Myocyte (in vitro differentiated cells): ENCODE measurements at places on chromosomes 12 and 14.

GRCh38 chr12:115972241-115972640 lies 305.3 kb downstream of the MED13L start:
- DNase-seq, result no peak

DNA sequence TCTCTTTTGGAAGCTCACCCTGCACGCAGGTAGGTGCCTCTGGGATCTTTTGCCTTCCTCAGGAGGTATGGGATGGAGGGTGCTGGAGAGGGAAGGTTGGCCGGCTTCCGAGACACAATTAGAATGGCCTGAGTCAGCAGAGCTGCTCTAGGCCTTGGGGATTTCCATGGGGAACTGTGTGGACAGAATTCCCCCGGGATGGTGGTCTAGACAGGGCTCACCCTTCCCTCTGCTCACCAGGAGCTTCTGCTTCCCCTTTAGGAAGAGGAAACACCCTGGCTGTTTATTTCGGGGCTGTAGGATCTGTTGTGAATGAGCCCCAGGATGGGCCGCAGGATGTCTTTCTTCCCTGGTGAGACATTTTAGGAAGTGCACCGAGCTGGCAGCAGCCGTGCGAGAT lies 43.7 kb upstream of the TMED10 start:
- no peak for DNase-seq

DNA sequence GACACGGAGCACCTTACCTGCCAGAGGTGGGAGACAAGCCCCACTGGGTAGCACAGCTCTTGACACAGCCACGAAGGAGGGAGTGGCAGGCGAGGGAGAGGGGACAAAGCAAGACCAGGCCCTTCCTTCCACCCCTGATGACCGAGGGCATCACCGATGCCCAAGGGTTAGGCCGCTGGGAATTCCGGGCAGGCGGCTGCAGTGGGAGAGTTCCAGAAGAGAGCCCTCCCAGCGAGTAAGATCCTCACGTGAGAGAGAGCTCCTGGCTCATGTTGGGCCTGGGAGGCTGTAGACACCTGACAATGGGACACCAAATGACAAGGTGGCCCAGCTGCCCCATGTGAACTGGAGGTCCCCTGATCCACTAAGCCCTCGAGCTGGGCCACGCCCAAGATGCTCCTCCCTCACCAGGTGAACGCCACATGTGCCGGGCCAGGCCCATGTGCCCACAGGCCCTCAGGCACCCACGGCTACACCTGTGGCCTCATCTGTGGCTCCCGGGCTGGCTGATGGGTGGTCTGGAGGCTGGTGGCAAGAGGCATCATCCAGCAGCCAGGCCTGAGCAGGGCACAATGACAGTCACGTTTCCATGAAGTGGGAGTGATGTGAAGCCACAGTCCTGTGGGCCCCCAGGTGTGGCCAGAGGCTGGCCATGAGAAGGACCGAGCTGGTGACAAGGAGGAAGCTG lies 32.1 kb upstream of the C14orf180 start:
- DNase-seq, result no peak

DNA sequence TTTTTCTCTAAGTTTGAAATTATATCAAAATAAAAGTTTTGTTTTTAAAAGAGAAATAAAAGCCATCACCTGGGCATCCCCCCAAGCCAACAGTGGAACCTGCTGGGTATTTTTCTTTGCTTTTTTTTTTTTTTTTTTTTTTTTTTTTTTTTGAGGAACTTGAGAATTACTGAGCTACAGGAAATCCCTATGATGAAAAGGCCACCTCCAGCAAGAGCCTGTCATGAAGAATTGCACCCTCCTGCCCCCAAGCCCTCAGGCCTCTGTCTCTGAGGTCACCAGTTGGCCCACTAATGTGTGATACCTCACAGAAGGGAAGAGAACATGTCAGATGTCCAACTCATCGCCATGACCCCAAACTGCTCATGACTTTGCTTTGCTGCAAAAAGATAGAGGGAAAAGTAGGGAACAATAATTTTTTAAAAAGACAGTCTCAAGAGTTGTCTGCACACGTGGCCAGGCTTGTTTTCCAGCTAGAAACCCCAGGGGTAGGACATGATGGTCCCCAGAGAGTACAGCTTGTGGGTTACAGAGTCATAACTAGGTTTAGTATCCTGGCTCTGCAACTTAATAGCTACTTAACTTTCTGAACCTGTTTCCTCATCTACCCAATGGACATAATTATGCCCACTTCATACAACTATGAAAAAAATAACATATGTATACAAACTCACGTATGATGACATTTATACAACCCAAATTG lies 124.3 kb upstream of the EGLN3 start:
- DNase-seq, result no peak

DNA sequence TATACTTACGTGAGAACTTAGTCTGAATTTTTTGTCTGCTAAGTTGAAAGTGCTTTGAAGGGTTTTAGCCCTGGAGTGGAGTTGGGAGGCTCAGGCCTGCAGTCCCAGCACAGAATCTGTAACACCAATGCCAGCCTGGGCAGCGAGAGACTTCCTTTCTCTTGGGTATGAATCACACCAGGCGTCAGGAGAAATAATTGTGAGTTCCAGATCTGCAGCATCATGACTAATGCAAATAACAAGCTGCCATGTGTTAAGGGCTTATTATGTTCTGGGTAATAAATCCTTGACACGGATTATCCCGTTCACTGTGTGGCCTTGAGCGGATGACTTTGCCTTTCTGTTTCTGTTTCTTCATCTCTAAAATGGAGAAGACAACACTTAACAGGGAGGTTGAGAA lies 70.6 kb downstream of the B4GALNT3 start:
- peak; percentile 86 for DNase-seq

DNA sequence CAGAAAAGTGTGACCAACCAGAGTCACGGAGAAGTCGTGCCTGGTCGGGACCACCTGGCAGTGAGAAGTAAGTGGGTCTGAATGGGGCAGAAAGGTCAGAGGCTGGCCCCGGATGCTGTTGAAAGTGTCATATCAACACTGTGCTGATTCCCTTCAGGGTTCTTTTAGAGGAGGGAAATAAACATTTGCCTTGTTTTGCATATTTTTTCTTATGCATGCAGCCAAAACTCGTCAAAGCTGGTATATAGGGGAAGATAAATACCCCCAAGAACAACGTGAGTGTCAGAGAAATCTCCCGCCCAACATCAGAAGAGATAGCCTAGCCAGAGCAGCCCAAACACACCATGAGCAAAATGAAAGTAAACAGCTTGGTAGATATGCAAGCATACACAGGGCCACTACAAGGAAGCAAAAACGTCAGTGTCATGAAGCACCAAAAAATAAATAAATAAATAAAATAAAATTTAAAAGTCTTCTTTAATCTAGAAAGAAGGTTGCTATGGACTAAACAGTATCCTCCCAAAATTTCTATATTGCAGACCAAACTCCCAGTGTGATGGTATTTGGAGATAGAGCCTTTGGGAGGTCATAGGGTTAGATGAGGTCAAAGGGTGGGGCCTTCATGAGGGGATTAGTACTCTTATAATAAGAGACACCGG lies 22.1 kb downstream of the EIF5 start:
- DNase-seq, result no peak

GRCh38 chr14:90815572-90815821 lies 733 bp downstream of the TTC7B start:
- no peak for DNase-seq

GRCh38 chr14:71242237-71242748 lies 335.0 kb downstream of the PCNX1 start:
- DNase-seq, result peak; percentile 82

GRCh38 chr12:1226951-1227350 lies 235.9 kb downstream of the ERC1 start:
- DNase-seq, result no peak
